Smooth muscle cell of trachea (primary cell): ENCODE measurements at places on chromosomes 12 and 14. TPM values are rescaled to one million over a fixed set of nuclear protein-coding genes. Genes with fewer than 3 reads are reported as not detected.

EXOC3L4 gene
- total RNA-seq, result 0.44 and 0.99 TPM in 2 replicates

CTSG gene
- not detected in 2 replicates for total RNA-seq

B4GALNT1 gene
- 0.58 and 1.3 TPM in 2 replicates for total RNA-seq

RASSF8 gene
- 50.2 and 54.9 TPM in 2 replicates for total RNA-seq

JPH4 gene
- total RNA-seq, result not detected in 2 replicates

SAV1 gene
- total RNA-seq, result 50.0 and 60.9 TPM in 2 replicates

PSME1 gene
- total RNA-seq, result 132 and 143 TPM in 2 replicates

BCL2L14 gene
- total RNA-seq, result not detected in 2 replicates

PDE3A gene
- 0.50 and 2.6 TPM in 2 replicates for total RNA-seq

HOXC10 gene
- not detected in 2 replicates for total RNA-seq

GLT1D1 gene
- not detected in 2 replicates for total RNA-seq

MYBPC1 gene
- not detected in 2 replicates for total RNA-seq

OTX2 gene
- not detected in 2 replicates for total RNA-seq

SLC15A4 gene
- total RNA-seq, result 47.4 and 53.8 TPM in 2 replicates

MDGA2 gene
- total RNA-seq, result under 0.01 TPM in 1 of 2 replicates, not detected in the other

SERPINA12 gene
- not detected in 2 replicates for total RNA-seq

KCNC2 gene
- total RNA-seq, result not detected in 2 replicates

GRIN2B gene
- total RNA-seq, result not detected in 2 replicates

ISM2 gene
- total RNA-seq, result not detected in 2 replicates

TAS2R7 gene
- not detected in 2 replicates for total RNA-seq

AQP6 gene
- total RNA-seq, result not detected in 2 replicates

NANOG gene
- under 0.01 TPM in 2 replicates for total RNA-seq

ZC2HC1C gene
- 1.2 and 2.5 TPM in 2 replicates for total RNA-seq

KCNMB4 gene
- total RNA-seq, result 0.17 and 0.44 TPM in 2 replicates

LPAR5 gene
- not detected in 2 replicates for total RNA-seq

LUM gene
- 202 and 375 TPM in 2 replicates for total RNA-seq

LRRK2 gene
- 12.1 and 15.3 TPM in 2 replicates for total RNA-seq

PHLDA1 gene
- total RNA-seq, result 131 and 269 TPM in 2 replicates

CLECL1 gene
- total RNA-seq, result not detected in 2 replicates

ALDH1L2 gene
- 41.4 and 57.9 TPM in 2 replicates for total RNA-seq

PA2G4 gene
- 101 and 138 TPM in 2 replicates for total RNA-seq

KRT83 gene
- not detected in 2 replicates for total RNA-seq

ITGA7 gene
- 55.0 and 68.8 TPM in 2 replicates for total RNA-seq

STAT6 gene
- 111 and 149 TPM in 2 replicates for total RNA-seq

ANKS1B gene
- 0.66 and 0.87 TPM in 2 replicates for total RNA-seq

LDHB gene
- 530 and 968 TPM in 2 replicates for total RNA-seq

SYNDIG1L gene
- under 0.01 and 0.15 TPM in 2 replicates for total RNA-seq

GZMB gene
- not detected in 2 replicates for total RNA-seq

STAC3 gene
- 1.3 TPM in 1 of 2 replicates, not detected in the other for total RNA-seq

MANSC4 gene
- total RNA-seq, result not detected in 2 replicates

OVCH1 gene
- total RNA-seq, result 0.15 and 0.83 TPM in 2 replicates

BEST3 gene
- not detected in 2 replicates for total RNA-seq

ZDHHC22 gene
- not detected in 2 replicates for total RNA-seq

LBHD2 gene
- not detected in 2 replicates for total RNA-seq

CEBPE gene
- total RNA-seq, result not detected in 2 replicates

B4GALNT3 gene
- under 0.01 TPM in 1 of 2 replicates, not detected in the other for total RNA-seq

ZNF605 gene
- 12.2 and 13.1 TPM in 2 replicates for total RNA-seq

KRT2 gene
- not detected in 2 replicates for total RNA-seq
